ENCODE measurements at places on chromosomes 2 and 18.

GRCh38 chr2:180505203-180505602, 475.2 kb upstream of the UBE2E3 start:
- no peak for DNase-seq

DNA sequence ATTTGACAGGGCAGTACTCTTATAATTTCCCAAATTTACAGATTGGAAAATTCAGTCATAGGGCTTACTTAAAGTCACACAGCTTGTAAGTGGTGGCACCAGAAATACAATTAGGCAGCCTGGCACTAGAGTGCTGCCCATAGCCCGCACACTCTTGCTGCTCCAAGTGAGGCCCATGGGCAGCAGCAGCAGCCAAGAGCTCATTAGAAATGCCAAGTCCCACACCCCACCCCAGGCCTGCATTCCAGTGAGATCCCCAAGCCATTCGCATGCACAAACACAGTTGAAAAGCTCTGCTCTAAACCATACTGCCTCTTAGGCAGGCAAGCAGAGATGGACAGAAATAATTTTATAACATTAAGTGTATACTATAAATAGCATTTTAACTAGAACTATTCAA, 379.3 kb upstream of the PKDCC start:
- no peak for DNase-seq

DNA sequence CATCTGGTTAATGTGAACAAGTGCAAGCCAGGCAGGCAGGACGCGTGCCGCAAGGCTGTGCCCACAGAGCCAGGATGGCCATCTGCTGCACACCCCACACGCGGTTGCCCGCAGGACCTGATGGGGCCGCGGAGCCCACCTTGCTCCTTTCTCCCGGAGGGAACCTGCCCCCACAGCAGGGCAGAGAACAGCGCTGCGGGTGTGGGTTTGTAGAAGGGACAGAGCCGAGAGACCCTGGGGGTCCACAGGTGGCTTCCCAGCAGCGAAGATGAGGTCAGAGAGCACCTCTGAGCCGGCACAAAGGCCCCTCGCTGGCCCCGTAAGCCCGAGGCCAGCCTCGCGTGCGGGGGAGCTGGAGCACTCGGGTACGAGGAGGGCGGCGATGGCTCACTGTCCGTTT, 460.8 kb upstream of the SALL3 start:
- no peak for DNase-seq

DNA sequence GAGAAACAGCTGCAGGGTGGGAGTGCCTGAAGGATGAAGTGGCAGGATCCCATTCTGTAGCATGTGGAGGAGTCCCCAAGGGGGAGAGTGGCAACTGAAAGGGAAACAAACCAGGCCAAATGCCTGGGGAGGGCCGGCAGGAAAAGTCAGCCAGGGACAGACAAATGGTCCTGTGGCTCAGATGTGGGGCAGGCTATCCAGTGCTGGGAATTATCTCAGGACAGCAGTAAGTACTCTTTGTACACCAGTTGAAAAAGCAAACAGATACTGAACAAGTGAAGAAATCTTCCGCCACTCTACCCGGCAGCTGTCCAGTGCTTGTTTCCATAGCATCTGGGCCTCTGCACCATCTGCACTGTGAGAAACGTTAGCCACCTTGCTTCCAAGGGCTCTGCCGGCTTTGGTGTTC, 408.9 kb downstream of the LRATD1 start:
- no peak for DNase-seq
